Caki2 (cell line): ENCODE measurements at places on chromosomes 3 and 15. TPM values are rescaled to one million over a fixed set of nuclear protein-coding genes. Genes with fewer than 3 reads are reported as not detected.

EMC7 gene
- total RNA-seq, result 37.4 and 51.1 TPM in 2 replicates

DMXL2 gene
- total RNA-seq, result 15.3 and 15.4 TPM in 2 replicates

SPESP1 gene
- not detected in 2 replicates for total RNA-seq

CAMK2N2 gene
- total RNA-seq, result not detected in 2 replicates

WDR93 gene
- 0.93 and 1.5 TPM in 2 replicates for total RNA-seq

TMIE gene
- total RNA-seq, result not detected in 2 replicates

CCR8 gene
- not detected in 2 replicates for total RNA-seq

DNA sequence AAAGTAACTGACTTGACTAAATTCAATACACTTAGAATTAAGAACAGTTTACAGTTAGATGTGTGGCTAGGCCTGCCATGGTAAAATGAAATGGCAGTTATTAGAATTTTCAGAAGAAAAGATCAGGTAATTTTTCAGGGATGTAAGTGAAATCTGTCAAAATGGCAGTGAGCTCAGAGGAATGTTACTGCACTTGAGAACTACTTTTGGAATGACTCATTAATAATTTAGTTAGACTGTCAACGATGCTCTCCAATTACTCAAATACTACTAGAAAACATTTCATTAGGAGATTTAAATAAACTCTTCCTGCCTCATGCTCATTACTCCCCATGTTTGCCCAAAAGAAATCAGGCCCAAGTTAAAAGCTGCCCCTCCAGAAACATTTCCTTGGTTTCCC, 84.4 kb downstream of the RFTN1 start:
- no peak for DNase-seq

- DNase-seq, result no peak
Observed at GRCh38 chr3:184687363-184688015, 24.4 kb downstream of the MAGEF1 start.

- DNase-seq, result peak; percentile 71
Observed at GRCh38 chr3:108862865-108863798, 40.5 kb downstream of the TRAT1 start.

- no peak for DNase-seq
Observed at GRCh38 chr3:25904206-25904605, 114.3 kb downstream of the OXSM start.

DNA sequence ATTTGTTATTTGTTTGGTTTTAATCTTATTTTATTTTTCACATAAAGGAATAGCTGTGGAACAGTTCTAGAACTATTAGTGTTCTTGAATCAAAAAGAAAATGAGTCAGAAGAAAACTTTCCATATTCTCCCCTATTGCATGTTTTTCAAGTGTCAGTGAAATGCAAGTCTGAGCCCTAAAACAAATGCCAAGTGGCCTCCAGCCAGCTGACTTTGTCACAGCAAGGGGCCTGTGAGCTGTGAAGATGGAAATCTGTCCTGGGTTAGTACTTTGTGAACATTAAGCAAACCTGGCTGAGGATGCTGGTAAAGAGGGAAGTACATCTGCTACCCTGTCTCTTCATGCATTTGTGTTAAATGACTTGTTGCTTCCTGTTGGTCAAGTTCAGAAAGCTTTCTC, 14.2 kb downstream of the LRRC49 start:
- no peak for DNase-seq

DNA sequence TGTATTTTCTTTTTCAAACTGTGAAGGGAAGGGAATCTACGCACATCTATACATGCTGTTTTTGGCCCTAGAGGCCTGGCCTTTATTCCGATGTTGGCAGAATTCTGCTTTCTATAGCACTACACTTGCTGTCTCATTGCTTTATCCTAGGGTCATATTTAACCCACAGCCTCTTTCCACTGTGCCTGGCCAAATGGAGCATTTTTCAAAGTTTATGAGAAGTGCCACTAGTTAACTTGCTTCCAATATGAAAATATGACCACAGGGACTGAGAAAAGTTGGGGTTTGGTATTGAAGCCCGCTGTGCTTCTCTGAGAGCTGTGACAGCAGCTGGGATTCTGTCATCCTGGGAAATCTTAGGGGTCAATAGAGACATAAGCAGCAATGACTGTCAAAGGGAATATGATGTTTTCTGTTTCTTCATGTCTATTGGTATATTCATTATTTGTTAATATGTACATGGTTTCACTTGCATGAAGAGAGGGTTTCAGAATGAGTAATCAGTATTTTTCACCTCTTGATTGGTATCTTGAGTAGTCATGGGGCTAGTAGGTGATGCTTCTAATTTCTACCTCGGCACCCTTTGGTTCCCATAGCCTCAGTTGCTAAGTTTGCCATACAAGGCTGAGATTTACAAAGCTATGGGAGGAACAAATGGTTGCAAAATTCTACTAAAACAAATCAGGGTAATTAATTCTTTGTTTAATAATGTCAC, 275.8 kb upstream of the RBMS3 start:
- no peak for DNase-seq

DNA sequence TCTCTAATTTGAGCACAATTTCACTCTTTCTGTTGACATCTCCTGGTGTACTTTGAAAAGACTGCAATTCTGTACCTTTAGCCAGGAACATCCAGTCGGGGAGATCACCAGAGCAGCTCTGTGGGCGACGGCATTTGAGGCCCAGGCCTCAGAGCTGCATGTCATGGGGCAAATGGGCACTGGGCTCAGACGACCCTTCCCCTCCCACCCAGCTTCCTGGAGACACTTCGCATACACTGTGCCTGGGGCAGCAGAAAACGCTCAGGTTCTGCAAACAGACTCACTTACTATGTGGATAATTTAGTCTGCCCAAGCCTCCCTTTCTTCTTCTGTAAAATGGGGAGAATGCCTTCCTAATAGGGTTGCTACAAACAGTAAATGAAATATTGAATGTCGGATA, 96.9 kb downstream of the HMG20A start:
- DNase-seq, result no peak

GRCh38 chr15:85618956-85619491, 175.7 kb downstream of the KLHL25 start:
- peak; percentile 14 for DNase-seq
